Bone marrow (tissue), 2 donors: ENCODE measurements at places on chromosomes 3 and 15.

DNA sequence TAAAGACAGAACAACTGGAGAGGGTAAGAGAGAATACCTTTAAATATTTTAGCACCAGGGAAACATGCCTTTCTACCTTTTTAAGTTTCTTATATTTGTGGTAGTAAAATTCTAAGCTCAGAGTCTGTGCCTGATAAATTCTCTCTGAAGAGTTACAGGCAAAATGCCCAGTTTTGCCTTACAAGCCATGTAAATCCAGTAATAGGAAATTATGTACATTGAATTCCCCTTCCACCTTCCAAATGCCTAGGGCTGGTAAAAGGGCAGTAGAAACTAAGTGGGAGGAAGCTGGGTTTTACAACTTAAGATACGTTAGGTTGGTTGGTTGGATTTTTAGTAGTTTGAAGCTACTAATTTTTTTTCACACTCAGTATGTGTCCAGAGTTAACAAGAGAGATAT lies 43.1 kb upstream of the TP63 start:
- no peak for DNase-seq

DNA sequence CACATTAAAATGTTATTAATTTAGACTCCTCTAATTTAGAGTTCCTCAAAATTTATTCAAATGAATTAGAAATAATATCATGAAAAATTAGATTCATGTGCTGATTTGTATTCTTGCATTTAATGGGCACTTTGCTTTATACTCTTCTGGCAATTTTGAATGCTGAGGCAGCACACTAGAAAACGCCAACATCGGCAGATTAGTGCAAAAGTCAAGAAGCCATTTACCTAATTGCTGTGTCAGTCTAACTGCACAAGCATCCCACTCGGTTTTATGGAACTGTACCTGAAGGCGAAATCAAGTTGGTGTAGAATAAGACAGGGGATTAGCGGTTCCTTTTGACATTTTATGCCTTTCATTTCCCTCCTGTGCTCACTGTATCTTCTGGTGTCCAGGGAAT lies 382.0 kb downstream of the ROBO2 start:
- DNase-seq = no peak

GRCh38 chr15:101428758-101429157 lies 60.7 kb downstream of the PCSK6 start:
- DNase-seq = no peak

- no peak for DNase-seq
Observed at GRCh38 chr3:119380697-119381096, 82.7 kb downstream of the TMEM39A start.
